ENCODE measurements at places on chromosomes 2 and 18.

- DNase-seq = no peak
Measured at GRCh38 chr18:45712061-45712460, 11.9 kb upstream of the SLC14A1 start.

DNA sequence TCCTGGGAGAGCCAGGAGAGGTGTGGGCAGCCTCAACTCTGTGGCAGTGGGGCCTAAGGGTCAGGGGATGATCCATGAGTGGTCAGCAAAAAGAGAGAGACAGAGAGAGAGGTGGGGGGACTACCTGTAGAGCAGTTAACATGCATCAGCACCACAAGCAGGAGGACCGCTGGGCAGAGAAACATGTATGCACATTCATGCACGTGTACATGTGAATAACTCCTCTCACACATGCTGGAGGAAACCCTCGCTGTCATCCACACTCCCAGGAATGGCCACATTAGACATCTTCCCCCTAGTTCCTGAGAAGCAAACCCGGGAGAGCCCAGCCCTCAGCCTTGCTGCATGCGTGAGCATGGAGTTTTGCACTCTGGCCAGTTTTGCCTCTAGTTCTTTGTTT is 166.1 kb downstream of the SMAD7 start:
- no peak for DNase-seq

DNA sequence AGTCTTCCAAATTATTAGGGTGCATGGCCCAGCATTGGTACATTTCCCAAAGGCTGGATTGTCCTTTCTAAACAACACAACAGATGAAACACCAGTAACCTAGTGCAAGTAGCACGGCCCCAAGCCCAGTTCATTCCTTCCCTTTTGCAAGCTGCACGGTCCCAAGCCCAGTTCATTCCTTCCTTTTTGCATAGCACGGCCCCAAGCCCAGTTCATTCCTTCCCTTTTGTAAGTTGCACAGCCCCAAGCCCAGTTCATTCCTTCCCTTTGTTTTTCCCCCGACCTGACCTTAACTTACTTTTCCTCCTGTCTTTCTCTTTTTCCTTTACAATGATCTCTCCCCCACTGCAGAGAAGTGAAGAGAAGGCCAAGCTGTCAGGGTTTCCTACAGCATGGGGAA is 60.9 kb downstream of the C18orf63 start:
- DNase-seq = no peak

- DNase-seq = no peak
Measured at GRCh38 chr2:189050165-189050712, 76.1 kb downstream of the COL3A1 start.

GRCh38 chr2:218852911-218853667 is 6.5 kb upstream of the WNT6 start:
- DNase-seq = peak; percentile 70

GRCh38 chr18:22346953-22347605 is 70.6 kb downstream of the CTAGE1 start:
- no peak for DNase-seq

DNA sequence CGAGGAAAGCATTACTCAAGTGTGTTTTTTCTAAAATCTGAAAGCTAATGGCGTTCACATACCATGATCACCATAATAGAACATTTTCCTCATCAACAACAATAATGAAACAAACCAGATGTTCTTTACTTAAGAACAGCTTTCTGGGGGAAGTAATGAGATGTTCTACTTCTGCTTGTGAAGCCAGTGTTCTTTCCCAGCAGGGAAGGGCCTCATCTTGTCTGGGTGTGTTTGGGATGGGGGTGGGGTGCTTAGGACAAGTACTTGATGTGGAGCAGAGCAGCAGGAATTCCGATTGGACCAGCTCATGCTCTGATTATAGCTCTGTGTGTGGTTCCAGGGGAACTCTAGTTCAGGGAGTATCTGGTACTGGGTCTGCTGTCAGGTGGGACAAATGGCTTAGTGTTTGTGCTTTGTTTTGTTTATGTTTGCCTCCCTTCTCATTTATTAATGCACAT is 163.0 kb upstream of the NOSTRIN start:
- DNase-seq = no peak

GRCh38 chr18:75231053-75231406 is 20.4 kb downstream of the TSHZ1 start:
- DNase-seq = no peak

- no peak for DNase-seq
Measured at GRCh38 chr2:184597571-184597991, 748 bp upstream of the ZNF804A start.

DNA sequence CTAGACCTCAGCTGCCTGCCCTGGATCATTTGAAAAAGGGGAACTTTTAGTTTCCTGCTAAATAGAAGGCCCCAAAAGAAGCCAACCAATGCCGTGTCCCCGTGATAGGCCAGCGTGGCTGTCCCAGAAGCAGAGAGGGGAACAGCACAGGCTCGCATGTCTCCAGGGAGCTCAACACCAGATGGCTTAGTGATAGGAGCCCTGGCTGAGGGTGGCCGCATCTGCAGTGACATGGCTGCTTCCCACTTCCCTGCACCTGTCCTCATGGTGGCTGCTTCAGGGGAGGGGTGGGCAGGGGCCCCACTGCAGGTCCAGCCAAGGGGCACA is 79.6 kb downstream of the MBP start:
- DNase-seq = peak; percentile 67

- no peak for DNase-seq
Measured at GRCh38 chr2:161415034-161415986, 787 bp upstream of the TBR1 start.

- no peak for DNase-seq
Measured at GRCh38 chr18:9017905-9018227, 84.6 kb upstream of the NDUFV2 start.

DNA sequence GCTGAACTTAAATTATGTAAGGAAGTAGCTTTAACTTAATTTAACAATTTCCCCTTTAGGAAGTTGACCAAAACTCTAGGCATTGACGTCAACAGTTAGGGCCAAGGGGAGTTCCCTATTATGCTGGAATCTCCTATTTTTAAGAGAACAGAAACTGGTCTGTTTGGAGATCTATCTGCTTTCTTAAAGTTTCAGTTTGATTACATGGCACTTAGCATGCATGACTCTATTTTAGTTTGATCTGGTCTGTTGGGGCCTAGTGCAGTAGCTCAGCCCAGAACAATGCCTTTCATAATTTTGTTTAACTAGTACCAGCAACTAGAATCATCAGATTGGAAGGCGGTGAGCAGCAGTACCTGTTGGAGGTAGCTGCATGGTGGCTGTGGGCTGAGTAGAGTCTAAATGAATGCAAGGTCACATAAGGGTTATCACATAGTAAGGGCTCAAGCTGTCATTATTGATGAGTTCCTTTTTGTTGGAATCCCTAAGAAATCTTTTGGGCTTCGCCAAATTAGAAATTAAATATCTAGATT is 60.5 kb upstream of the ZNG1B start:
- DNase-seq = peak; percentile 26

DNA sequence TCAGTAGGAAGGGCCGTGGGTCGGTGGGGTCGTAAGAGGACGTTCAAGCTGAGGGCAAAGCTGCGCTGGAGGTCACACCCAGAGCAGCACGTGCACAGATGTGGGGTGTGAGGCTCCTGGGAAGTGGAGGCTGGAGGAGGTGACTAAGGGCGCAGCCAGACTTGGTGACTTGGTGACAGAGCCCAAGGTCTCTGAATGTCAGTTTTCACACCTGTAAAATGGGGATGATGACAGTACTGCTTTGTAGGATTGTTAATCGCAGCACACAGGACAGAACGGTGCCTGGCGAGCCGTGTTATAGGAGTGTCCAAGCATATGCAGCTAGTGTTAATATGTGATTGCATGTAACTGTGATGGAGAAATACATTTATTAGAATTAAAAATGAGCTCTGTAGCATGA is 40.8 kb downstream of the NTSR2 start:
- DNase-seq = no peak

- DNase-seq = no peak
Measured at GRCh38 chr18:8695932-8696517, 9.3 kb upstream of the MTCL1 start.

DNA sequence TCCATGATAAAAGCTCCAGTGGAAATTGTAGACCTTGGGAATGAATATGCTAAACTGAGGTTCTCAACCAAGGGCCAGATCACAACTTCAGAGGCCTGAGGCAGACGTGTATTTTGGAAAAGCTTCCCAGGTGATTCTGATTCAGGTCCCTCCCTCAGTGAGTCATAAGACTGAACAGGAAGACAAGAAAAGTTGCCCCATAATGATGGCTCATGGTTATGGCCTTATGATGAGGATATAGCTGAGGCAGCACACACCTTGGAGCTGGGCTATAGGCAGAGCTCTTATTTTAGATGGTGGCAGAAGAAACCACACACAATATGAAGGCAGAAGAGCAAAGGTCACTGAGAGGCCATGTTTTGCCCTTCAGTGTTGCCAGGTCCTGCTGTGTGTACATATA is 9.6 kb downstream of the ANTXR1 start:
- no peak for DNase-seq

GRCh38 chr2:219281588-219281987 is 2.4 kb downstream of the DNAJB2 start:
- no peak for DNase-seq

- peak; percentile 73 for DNase-seq
Measured at GRCh38 chr2:29014811-29015421, 33.8 kb downstream of the TOGARAM2 start.

GRCh38 chr2:48213646-48214045 is 307.3 kb upstream of the FBXO11 start:
- no peak for DNase-seq

- DNase-seq = no peak
Measured at GRCh38 chr2:55923091-55923981, at the start of gene EFEMP1. EFEMP1 (minus strand) TSS chr2:55923782; CDS start chr2:55922440, 1,342 bp downstream.

DNA sequence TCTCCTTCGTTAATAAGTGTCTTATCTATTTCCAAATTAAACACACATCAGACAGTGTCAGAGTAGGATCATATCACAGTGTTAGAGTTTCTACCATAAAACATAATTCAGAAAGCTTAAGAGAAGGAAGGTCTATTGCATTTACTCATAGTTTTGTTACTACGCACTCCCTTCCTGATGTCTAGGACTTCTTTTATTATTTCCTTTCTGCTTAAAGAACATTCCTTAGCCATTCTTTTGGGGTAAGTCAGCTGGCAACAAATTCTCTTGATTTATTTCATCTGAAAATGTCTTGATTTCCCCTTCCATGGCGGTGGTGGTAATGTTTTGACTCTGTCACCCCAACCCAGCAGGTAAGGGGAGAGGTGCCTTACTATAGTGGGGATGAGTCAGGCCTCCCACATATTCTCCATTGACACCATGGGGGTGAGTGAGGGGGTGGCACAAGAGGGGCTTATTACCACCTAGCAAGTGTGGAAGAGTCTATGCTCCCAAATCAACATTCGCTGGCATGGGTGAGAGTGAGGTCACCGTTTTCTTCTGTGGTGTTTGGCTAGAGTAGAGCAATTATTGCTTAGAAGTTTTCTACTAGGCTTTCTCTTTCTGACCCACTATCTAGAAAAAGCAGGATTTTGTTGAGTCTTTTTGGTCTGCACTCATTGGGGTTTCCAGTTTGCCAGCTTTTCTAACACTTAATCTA is 29.9 kb downstream of the ABCB11 start:
- no peak for DNase-seq

DNA sequence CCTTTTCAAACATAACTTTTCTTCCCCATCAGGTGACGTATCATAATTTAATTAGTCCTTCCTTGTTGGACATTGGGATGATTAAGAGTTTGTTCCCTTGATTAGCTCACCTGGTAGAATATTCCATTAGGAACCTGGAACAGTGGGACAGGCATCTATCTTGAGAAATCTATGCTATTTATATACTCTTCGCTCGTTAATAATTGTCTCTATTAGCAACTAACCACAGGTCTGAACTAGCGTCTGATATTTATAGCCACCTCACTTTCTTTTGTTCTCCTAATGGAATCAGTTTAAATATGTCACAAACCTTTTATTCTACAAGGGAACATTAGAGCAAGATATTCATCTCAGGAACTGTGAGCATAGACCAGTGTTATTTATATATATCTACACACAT is 79.8 kb downstream of the MAPK4 start:
- no peak for DNase-seq

DNA sequence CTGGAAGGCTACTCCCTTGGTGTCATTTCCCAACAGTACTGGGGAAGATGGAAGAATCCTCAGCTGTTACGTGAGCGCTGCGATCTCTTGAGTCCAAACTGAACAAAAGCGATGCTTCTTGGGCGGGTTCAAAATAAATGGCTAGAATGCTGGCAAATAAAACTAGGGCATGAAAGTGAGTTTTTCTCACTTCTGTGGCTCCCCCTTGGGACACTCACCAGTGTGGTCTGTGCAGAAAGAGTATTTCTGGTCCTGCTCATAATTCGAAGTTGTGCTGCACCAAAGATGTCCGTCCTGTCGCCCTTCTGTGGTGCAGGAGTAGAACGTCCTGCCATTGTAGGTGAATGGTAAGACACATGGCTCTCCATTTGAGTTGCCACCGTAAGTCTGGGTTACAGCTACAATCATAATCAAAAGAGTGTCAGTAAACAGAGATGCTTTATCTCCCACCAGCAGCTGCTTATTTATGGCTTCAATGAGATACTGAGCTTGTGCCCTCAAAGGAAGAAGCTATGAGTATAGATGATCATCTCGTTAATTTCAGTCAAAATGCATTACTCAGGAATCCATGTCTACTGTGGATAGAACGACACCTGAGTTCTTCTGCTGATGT is 11.8 kb downstream of the FN1 start:
- DNase-seq = no peak

DNA sequence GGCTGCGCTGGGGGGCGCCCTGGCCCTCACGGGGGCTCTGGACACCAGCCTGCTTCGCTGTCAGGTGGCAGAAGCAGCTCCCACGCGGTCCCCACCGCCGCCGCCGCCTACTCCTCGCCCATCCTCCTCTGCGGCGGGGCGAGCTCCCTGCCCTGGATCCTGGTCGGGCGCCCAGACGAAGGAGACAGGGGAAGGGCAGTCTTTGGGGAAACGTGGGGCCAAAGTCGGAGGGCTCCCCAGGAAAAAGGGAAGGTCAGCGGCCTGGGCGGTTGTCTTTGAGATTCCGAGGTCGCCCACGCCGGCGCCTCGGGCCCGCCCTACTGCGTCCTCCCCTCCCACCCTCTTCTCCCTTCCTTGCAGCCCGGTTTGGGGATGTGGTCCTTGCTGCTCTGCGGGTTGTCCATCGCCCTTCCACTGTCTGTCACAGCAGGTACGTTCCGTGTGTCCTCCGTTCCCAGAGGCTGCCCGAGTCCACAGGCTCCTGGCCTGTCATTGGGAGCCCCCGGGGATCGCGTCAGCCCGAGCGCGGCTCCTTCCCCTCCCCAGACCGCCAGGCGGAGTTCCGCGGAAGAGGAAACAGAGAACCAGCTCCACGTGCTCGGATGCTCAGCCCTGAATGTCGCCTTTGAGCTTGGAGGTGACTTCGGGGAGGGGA is 800 bp downstream of the IL1RL2 start:
- DNase-seq = peak; percentile 47

DNA sequence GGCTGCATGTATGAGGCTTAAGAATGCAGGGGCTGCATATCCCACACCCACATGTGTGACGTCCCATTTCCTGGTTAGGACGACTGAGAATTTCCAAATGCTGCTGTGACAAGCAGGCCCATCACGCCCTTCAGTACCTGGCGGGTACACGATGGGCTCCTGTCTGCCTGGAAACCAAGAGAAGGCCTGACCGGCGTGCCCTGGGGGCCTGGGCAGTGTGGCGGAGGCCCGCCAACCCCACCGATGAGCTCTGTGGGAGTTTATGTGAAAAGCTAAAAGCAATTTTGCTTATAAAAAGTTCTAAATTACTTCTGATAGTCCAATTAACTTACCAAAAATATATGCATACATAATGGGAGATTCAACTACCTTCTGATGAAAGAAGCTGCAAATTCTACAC is 837.3 kb downstream of the GALR1 start:
- DNase-seq = no peak

GRCh38 chr2:46748121-46748520 is 167.5 kb downstream of the MCFD2 start:
- DNase-seq = no peak

- no peak for DNase-seq
Measured at GRCh38 chr18:29874519-29875098, 1167.9 kb downstream of the DSC3 start.
